ENCODE measurements at places on chromosomes 2 and 18. TPM values are rescaled to one million over a fixed set of nuclear protein-coding genes. Genes with fewer than 3 reads are reported as not detected.

DNA sequence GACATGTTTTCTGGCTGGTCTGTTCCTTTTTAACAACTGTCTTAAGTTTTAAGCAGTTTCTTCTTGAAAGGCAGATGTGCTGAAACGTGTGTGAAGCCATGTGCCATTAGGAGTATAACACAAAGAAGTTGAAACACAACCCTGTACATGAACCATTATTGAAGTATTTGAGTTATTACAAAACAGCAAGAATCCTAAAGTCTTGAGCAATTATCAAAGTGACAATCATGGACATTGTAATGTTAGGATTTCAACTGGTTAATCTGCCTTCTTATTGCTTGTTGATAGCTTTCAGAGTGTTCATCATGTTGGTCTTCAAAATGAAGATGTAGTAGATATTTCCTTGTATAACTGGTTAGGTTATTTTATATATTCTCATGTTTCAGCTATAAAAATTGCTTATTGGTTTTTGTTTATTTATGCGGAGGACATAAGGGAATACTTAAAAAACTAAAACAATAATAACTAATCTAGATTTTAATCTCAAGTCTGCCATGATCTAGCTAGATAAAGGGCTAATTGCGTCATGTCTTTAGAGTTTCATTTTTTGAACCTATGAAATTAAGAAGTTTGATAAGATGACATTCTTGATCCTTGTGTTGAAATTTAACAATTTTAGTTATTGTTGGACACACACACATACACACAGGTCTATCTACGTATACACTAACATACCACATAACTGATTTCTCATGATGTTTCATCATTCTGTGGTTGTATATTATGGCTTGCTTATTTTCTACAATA lies 21.1 kb downstream of the PPP1R1C start:
- DNase-seq = no peak

DNA sequence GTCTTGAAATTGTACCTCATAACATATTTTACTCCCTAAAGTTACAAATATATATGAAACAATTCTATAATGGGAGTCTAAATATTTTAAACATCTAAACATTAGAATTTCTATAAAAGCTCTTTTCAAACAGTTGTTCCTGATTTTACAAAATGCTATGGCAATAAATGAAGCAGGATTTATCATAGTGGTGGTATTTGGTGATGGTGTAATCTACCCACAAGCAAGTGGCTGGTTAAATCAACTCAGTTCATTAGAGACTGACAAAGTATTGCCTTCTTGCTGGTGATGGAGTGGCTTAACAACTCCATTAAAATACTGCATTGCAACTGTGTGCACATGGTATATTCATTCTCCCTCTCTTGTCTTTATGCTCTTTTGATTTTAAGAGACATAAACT lies 138.9 kb downstream of the PMAIP1 start:
- no peak for DNase-seq

DNA sequence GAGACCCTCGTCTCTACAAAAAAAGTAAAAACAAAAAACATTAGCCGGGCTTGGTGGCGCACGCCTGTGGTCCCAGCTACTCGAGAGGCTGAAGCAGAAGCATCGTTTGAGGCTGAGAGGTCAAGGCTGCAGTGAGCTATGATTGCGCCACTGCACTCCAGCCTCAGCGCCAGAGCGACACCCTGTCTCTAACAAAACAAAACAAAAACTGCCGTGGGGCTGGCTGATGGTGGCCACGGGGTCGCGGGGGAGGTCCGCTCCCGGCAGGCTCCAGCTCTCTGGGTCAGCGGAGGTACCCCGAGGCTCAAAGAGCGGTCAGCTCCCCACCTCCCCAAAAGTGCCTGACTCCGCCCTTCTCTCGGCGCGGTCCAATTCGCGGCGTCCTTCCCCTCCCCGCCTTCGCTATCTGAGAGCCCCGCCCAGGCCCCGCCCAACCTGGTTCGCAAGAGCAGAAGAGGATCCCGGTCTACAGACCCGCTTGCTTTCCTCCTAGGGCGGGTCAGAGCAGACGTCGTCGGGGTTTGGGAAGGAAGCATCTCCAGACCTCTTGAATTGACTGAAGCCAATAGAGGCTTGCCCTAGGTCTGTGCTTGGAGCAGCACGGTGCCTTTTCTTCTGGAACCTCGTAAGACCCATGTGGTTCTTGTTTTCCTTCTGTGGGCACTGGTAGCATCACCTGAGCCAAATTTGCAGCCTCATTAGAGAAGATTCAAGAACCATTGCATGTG lies 7.8 kb downstream of the RAX start:
- peak; percentile 31 for DNase-seq

- no peak for DNase-seq
Measured at GRCh38 chr2:233261819-233262555, 10.5 kb downstream of the ATG16L1 start.

DNA sequence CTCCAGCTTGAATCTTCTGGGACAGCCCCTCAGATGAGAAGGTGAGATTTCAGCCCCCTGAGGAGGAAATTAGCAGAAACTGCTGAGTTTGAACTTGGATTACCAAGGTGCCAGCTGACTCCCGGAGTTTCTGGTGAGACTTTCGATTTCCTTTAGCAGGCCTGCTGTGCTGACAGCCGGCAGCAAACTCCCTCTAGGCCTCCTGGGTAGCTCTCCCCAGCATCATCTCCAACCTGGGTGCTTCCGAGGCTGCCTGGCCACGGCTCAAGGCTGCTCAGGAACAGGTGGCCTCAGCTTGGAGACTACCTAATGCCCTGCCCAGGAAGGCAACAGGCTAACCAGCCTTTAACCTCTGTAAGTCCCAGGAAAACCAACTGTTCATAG lies 16.5 kb downstream of the SDC1 start:
- DNase-seq = no peak

DNA sequence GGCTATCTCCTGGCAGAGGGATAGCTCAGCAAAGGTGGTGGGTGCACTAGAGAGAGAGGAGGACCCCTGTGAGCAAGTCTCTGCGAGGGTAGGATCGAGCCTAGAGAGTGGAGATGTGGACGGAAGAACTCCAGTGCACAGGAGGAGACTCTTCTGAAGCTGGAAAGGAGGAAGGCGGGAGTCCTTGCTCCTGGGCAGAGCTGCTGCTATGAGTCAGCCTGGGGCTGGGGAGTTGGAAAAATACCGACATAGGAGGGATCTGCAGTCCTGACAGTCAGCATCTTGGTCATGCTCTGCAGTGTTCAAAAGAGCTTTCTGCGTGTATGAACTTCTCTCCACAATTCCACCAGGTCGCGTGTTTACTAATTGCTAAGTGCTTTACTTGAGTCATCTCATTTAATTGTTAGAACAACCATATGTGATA lies 233.8 kb downstream of the LDLRAD4 start:
- no peak for DNase-seq

DNA sequence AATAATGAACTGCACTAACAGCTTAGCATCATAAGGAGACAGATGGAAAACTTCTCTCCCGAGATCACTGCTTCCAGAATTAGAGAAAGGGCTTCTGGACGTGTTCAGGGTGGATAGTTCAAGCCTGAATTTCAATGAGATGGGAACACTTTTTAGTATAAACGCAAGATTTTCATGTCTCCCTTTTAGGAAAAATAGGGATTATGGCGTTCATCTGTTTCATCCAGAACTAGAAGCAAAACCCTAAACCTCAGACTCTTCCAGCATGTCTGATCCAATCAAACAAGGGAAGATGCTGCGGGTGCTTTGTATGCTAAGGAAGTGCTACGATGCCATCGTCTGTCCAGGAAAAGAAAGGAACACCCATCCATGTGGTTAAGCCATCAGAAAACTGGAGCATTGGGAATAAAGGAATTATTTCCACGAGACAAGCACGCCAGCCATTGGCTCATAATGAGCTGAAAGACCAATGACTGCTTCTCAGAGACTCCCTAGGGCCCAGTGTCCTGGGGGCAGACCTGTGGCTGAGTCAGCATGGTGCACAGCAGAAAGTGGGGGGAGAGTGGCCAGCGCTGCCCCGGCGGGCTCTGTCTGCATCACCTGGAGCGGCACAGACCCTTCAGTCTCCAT lies 65.9 kb upstream of the AFF3 start:
- DNase-seq = no peak

DNA sequence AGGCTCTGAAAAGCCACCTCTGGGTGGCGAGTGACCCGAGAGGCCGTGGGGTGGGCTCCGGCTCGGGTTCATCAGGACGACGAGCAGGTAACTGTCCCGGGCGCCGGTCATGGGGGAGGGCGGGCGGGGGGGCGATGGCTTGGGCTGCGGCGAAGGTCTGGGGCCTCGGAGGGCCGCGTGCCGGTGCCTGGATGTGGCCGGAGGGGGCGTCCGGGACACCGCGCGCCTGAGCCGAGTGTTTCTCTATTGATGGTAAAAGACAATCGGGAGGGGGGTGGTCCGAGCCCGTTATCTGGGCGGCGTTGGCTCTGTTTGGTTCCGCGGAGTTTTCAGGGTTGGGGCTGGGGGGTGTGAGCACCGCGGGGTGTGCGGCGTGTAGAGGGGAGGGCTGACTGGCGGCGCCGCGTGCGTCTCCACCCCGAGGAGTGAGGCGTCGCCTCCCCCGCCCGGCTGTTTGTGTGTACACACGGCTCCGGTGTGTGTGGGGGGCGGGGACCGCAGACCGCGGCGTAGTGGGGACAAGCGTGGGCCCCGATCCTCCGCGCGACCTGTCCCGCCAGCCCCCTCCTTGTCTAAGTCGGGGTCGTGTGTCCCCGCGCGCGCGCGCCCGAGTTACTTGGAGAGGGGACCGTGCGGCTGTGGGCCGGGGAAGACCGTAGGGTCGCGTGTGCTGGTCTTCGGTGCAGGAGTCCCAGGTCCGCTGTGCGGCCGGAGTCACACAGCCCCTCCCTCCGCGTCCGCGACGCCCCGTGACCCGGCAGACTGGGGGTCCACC lies 1.6 kb downstream of the CTIF start:
- DNase-seq = peak; percentile 83

- peak; percentile 72 for DNase-seq
Measured at GRCh38 chr2:11697103-11697871, 27.3 kb upstream of the NTSR2 start.

- no peak for DNase-seq
Measured at GRCh38 chr18:3458952-3459853, 9.2 kb downstream of the TGIF1 start.

LOXHD1 gene
- total RNA-seq = 0.74 TPM

ALPI gene
- total RNA-seq = not detected
